Psoas muscle (tissue), 8 donors: ENCODE measurements at places on chromosomes 2 and 18.

GRCh38 chr2:181677912-181678586 is 2.3 kb downstream of the NEUROD1 start:
- peak; percentile 67 for DNase-seq

GRCh38 chr2:96136129-96136720 is 2.1 kb downstream of the ASTL start:
- DNase-seq: no peak

DNA sequence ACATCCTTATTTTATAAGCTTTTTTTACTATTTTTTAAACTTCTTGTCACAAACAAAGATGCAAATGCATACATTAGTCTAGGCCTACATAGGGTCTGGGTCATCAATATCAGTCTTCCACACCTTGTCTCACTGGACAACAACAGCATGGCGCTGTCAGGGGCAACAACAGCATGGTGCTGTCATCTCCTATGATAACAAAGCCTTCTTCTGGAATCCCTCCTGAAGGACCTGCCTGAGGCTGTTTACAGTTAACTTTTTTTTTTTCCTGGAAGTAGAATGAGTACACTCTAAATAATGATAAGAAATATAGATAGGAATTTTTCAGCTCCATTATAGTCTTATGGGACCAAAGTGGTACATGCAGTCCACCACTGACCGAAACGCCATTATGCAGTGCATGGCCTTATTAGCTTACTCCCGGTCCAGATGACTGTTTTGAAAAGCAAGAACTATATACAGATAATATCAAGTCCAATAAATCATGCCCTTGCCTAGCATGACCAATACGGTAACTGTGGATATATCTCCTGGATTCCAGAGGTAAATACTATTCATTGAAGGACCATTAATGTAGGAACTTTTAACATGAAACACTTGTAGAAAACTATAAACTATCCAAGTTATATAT is 38.4 kb downstream of the TCF4 start:
- DNase-seq: no peak

DNA sequence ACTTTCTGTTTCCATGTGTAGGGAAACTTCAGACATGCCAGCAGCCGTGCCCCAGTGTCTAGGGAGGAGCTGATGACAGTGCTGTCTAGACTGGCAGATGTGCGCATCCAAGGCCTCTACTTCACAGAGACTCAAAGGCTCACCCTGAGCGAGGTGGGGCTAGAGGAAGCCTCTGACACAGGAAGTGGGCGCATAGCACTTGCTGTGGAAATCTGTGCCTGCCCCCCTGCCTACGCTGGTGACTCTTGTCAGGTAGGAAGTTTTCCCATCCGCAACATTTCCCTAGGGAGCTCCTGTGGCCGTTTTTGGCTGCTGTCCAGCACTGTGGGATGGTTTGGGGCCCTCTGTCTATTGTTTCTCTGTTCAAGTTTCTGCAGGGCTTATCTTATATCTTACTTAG is 143.1 kb upstream of the TTC39C start:
- no peak for DNase-seq

GRCh38 chr2:222362336-222362735 is 62.0 kb upstream of the SGPP2 start:
- no peak for DNase-seq

GRCh38 chr18:21314724-21315123 is 72.7 kb downstream of the GREB1L start:
- no peak for DNase-seq

DNA sequence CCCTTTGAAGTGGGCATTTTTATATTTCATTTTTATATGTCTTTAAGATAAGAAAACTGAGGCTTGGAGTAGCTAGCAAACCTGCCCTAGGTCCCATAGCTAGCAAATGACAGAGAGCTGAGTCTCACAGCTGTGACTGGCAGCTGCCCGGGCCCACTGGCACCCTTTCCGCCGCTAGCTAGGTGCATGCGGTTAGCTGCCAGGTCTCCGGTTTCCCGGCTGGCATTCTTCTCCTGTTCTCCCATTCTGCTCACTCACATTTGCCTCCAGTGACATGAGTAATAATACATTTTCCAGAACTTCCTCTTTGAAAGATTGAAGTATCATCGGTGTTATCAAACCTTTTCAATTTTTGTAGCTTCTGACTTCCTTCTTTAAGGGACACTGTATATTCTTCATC is 38.7 kb downstream of the MTCL1 start:
- DNase-seq: peak; percentile 69

- no peak for DNase-seq
Measured at GRCh38 chr2:208713066-208713745, 306.6 kb downstream of the PTH2R start.

DNA sequence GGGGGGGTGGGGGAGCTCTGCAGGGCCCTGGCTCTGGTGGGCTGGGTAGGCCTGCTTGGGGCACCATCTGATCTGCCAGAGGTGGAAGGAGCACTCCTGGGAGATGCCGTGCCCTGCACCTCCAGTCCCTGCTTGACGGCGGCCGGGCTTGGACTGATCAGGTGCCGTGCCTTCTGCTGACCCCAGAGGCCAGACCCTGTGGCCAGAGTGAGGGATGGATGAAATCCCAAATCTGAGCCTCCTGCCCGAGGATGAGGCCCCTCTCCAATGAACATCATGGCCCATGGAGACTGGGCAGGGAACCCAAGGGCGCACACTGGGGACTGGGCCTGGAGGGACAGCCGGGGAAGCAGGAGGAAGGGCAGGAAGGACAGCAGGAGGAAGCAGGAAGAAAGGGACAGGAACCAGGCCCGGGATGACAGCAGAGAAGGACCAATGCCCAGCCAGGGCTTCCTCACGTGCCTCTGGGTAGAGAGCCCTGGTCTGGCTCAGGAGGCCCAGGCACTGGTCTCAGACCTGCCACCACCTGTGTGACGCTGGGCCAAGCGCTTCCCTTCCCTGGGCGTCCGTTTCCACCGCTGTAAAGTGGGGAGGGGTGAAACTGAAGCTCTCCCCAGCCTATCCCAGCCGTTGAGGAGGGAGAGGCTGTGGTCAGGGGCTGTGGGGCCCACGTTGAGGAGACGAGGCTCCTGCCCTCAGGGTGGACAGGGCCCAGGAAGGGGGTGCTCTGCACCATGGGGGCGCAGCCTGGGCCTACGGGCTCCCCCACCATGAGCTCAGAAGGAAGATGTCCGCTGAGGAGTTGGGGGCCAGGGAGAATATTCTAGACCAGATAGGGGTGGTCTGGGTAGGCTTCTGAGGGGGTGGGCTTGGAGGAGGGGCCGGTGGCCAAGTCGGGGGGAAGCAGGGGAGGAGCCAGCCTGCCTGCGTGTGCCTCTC is 1.0 kb upstream of the GPR35 start:
- peak; percentile 42 for DNase-seq

DNA sequence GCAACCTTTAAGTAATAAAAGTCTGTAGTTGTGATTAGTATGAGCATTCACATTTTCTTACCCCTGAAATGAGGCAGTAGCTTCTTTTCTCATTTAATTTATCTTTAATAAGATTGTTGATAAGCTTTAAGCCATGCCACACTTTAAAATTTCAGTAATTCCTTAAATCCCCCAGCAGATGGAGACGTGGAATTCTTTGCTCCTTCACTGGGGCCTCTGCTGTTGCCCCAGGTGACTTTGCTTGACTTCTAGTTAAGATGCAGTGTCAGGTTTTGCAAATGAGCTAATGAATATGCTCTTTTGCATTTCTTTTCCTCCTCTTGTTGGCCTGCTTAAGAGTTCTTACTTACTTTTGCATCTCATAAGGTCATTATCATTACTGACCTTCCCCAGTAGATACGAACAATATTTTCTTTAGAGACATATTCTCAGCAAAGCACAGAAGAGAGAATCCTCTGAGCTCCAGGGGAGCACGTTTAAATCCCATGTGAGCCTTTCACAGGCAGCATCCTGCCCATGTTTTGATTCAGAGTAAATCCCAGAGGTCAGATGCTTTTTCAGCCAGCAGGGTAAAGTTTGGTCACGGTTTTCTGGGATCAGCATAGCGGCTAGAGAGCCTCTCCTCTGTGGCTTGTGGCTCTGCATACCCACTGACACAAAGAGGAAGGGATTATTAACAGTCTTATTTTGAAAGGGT is 222.9 kb downstream of the PTPRM start:
- no peak for DNase-seq

DNA sequence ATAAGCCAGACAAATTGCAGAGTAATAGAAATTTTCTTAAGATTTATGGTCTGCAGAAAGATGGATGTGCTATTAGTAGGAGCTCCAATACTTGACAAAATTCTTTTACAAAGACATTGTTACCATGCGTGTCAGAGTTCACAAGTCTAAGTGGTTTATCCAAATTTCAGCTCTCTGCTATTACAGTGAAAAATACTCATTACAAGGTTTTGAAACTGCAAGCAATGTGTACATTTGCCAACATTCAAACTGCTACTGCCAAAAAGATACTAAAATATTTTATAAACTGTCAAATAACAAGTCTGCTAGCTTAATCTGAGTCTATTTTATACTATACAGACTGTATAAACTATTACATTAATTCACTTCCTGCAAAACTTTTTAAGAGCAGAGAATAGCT is 1341.5 kb upstream of the ACVR2A start:
- no peak for DNase-seq
